ENCODE measurements at places on chromosomes 6 and 20. TPM values are rescaled to one million over a fixed set of nuclear protein-coding genes. Genes with fewer than 3 reads are reported as not detected.
A peak's percentile ranks its signal among the peaks of the same experiment; 100 is the strongest.

DNA sequence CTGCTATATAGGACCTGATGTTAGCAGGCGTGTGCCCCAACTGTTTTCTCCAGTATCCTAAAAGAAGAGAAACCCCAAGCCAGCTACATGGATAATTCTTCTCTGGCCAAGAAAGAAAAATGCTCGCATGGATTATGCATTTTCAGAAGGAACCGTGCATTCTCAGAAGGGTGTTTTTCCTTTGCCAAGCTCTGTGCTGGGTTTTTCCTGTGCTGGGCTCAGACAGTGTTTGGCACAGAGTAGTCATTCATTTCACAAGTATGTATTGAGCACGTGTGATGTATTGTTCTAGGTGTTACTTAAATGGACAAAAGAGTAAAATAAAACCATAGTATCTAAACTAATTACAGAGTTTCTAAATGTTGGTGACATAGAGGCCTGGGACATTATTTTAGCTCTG, 62.7 kb upstream of the ZNF133 start:
- DNase-seq = no peak

DNA sequence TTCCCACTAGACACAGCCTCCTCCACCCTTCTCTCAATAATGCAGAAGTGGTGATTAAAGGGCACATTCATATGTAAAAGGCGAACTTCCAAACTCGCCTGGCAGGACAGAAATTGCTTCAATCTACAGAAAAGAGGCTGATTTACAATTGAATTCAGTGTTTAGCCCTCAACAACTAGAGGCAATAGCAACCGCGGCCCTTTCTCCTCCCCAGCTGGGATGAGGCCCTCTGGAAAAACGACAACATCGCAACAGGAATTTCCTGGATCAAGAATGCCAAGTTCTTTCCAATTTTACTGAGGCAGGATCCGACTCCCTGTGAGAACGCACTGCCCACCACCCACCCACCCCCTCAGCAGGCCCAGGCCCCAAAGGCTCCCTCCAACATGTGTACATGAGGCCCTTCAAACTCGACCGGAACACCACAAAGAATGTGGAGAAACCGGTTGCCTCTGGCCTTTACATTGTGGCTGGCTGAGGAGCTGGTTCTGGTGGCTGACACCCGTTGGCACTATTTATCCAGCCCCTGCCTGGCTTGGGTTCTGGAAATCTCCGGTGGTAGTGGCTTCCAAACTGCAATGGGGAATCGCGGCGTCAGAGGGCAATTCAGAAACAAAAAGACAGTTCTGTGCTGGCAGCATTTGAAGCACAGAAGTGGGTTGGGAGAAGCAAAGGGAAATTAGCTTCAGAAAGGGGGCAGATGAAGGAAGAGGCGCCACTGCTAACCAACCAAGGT, 36.8 kb downstream of the ZMYND8 start:
- DNase-seq = peak; percentile 80

DNA sequence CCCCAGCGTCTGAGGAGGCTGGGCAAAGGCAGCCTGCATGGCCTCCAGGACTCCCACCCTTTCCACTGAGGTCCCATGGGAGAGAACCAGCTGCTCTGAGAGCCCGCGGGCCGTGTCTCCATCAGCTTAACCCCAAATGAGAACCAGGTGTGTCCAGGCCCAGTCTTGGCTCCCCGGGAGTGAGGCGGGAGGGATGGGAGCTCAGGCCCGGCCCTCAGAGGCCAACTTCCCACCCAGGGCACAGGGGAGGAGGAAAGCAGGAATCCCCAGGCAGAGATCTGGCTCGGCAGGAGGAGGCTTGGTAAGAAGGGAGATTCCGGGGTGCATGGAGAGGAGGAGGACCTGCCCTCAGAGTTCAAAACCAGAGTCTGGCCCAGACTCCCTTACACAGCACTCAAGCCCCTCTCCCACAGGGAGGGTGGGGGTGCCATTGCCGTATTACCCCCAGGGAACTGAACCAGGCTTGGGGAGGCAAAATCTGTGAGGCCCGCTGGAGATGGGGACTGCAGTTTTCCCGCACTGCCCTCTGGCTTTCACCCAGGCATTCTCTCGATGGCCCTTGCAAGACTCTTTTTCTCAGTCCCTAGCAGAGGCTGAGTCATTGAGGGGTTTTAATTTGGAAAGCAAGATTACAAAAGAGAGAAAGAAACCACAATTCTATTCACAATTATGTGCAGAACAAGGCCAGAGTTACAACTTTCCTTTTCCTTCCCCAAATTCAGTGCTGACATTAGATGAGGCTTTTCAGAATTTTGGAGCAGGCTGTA, 17.1 kb downstream of the FOXF2 start:
- DNase-seq = no peak

DNA sequence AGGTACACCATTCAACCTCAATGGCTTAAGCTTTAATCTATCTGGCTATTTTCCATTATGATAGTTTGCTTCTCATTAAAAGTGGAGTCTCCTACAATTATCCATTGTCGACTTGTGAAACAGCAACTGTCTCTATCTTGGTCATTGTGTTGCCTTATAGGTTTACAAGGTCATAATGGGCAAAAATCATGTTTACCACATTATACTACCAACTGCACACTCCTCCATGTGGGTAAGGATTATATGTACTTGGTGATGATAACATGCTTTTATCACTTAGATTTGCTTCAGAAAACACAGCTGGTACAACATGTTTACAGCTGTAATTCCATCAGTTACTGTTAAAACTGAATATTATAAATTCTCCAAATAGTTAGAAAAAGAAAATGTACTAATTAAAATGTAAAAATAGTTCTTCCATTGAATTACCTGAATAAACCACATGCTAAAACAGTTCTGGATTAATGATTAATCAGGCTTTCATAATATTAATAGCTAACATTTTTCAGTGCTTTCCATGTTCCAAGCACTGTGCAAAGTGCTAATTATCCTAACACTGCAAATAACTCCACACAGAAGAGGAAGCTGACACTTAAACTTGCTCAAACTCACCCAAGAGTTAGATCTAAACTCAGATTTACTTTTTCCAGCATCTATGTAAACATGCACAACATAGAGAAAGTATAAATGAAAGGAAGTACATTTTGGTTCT, 96.7 kb downstream of the OGFRL1 start:
- DNase-seq = no peak

DNA sequence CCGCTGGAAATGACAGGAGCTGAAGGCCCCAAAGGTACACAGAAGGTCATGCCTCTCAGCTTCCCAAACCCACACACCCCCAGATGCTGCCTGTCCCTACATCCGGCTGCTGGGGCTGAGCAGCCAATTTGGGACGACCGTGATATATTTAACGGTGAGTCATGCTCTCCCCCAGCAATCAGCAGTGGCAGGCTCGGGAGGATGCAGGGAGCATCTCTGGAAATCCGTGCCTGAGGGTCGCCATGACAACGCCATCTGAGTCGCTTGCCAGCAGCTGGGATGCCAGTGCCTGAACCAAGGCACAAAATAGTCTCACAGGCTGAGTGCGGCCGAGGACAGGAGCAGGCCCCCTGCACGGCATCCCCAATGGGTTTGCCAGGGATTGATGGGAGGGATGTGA, 57.9 kb downstream of the KCNB1 start:
- no peak for DNase-seq

DNA sequence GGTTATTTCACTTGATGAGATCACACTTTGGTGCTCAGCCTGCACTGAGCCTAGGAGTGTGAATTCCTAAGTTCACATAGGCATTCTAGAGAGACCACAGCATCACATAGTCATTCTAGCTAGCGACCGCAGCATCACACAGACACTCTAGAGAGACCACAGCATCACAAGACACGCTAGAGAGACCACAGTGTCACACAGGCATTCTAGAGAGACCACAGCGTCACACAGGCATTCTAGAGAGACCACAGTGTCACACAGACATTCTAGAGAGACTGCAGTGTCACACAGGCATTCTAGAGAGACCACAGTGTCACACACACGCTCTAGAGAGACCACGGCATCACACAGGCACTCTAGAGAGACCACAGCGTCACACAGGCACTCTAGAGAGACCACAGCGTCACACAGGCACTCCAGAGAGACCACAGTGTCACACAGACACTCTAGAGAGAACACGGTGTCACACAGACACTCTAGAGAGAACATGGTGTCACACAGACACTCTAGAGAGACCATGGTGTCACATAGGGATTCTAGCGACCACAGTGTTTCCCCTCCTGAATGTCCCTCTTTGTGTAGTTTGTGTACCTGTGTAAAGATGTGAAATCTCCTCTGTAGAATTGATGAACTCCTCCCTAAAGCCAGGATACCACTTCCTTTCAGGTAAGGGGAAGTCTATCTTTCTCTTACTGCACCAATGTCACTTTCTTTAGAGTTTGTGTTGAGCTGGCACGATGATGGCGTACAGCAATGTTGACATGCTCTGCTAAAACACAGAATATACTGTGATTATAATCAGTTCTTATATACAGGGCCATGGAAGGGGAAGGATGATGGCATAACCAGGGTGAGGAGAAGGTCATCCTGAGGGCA, 169.4 kb downstream of the ZDHHC14 start:
- DNase-seq = no peak

GRCh38 chr20:40782043-40782368, 93.0 kb upstream of the MAFB start:
- no peak for DNase-seq

DNA sequence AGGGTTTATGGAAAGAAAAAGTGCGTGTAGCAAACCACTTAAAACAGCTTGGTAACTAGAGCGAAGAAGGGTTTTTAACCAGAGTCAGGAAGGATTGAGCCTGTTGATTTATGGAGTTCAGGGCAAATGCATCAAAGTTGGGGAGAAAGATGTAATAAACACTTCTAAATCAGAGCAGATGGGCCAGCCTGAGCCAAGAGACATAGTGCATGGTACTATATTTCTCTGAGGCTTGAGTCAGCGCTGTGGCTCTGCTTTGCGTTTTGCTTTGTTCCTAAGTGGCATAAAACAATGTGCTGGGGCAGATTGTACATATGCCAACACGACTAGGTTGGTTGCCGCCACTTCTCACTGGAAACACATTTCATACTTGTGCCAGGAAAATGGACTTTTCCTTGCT, 111.3 kb downstream of the BCKDHB start:
- no peak for DNase-seq

GRCh38 chr6:24089736-24090135, 36.3 kb upstream of the NRSN1 start:
- DNase-seq = no peak

DNA sequence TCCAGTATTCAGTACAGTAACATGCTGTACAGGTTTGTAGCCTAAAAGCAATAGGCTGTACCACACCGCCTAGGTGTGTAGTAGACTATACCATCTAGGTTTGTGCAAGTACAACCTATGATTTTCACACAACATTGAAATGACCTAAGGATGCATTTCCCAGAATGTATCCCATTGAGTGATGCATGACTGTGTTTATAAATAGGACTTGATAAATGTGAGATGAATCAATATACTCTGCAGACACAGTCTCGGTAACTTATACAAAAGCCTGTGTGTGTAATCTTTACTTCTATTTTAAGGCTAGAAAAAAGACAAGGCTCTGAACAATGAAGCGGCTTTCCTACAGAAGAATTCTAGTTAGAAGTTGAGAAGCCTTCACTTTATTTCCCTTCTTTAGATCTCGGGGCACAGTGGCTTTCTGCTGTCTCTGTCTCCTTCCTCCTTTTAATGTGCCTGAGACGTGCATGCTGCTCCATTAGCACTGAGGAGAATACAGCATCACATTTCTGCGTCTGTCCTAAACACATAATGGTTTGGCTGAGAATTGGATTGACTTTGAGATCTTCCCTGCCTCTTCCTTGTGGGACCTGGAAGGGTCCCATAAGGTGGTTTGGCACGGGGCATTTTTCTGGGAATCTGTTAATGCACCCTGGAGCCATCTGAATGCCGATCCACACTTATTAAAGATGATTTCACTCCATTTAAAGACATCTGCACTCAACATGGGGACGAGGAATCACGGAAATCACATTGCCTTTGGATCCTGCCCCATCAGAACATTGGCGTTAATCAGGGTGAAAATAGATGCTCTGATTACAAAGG, 112.5 kb downstream of the SCML4 start:
- no peak for DNase-seq

DNA sequence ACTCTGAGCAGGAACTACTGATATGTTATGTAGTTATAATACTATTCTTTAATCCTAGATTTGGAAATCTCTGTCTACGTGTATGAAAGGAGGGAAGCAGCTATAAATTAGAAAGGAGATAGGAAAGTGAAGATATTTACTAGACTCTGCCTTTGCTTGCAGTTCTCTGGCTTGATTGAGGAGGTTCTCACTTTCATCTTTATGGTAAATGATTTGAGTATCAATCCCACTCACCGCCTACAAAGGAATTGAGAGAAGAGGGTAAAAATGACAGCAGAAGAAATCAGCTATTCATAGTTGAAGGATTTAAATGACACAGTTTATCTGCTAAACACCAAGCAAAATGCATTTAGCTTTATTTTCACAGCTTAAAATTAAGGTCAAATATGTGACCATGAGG, 67.3 kb downstream of the FAM229B start:
- DNase-seq = no peak

GRCh38 chr6:29009358-29009757, 4.2 kb upstream of the ZNF311 start:
- no peak for DNase-seq

DNA sequence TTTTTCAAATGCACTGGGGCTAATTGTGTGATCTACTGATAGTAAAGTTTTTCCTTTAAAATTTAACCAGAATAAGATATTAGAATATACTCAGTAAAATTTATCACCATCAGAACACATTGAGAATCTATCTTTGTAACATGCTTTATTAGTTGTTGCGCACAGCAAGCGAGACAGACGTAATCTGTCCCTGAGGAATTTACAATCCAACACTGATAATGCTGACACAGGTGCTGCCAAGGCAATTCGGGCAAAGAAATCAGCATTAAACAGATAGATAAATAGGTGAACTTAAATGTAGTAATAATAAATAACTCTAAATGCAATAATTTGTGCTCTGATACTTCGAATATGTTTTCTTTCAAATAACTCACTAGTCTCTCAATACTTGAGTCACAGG, 607.2 kb downstream of the HTR1B start:
- DNase-seq = no peak

- peak; percentile 74 for DNase-seq
Observed at GRCh38 chr20:53869466-53870258, 200.7 kb downstream of the BCAS1 start.

GRCh38 chr20:36384022-36384619, 78.0 kb downstream of the DLGAP4 start:
- DNase-seq = no peak

GRCh38 chr20:63518946-63519667, 1.5 kb upstream of the PPDPF start:
- no peak for DNase-seq

GRCh38 chr6:129597023-129597713, 112.8 kb downstream of the ARHGAP18 start:
- no peak for DNase-seq

- DNase-seq = peak; percentile 24
Observed at GRCh38 chr20:33119725-33120720, 40.6 kb downstream of the BPIFB4 start.

GRCh38 chr20:33667245-33667675, 517 bp downstream of the ACTL10 start:
- no peak for DNase-seq

GRCh38 chr6:125004198-125004597, 42.0 kb downstream of the RNF217 start:
- DNase-seq = no peak

CEP85L gene
- 5.3 TPM for total RNA-seq

TPX2 gene
- total RNA-seq = 126 TPM

SAMD10 gene
- total RNA-seq = 1.7 TPM

CGA gene
- total RNA-seq = not detected

EPPIN gene
- not detected for total RNA-seq

SLC12A5 gene
- 3.2 TPM for total RNA-seq

OLIG3 gene
- total RNA-seq = not detected

C4A gene
- total RNA-seq = 1.7 TPM

PBX2 gene
- total RNA-seq = 38.5 TPM

SLC29A1 gene
- 34.6 TPM for total RNA-seq

TLDC2 gene
- not detected for total RNA-seq

COL9A1 gene
- not detected for total RNA-seq

BMP7 gene
- total RNA-seq = not detected
